Kidney glomerular epithelial cell (primary cell): ENCODE measurements at places on chromosomes 6 and 20.

GRCh38 chr6:154822947-154823558, 89.8 kb downstream of the SCAF8 start:
- DNase-seq, result no peak

DNA sequence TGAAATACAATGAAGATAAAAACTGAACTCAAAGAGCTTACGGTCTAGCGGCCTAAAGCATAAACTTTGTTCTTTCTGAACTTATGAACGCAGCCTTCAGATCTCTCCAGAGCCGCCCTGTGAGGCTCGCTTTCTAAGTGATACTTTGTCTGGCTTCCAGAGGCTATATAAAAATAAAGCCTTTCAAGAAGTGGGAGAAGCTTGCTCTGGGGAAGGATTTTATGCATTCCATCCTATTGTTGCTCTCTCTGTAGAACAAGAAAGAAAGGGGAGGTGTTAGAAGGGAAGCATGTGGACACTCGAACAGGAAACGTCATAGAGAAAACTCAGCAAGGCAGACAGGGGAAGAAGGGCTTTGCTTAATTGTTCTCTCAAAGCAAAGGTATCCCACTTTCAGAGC, 77.0 kb downstream of the TBX18 start:
- DNase-seq, result no peak

- peak; percentile 13 for DNase-seq
These were observed 6.5 kb downstream of the RPS6KA2 start for GRCh38 chr6:166620478-166621113.

DNA sequence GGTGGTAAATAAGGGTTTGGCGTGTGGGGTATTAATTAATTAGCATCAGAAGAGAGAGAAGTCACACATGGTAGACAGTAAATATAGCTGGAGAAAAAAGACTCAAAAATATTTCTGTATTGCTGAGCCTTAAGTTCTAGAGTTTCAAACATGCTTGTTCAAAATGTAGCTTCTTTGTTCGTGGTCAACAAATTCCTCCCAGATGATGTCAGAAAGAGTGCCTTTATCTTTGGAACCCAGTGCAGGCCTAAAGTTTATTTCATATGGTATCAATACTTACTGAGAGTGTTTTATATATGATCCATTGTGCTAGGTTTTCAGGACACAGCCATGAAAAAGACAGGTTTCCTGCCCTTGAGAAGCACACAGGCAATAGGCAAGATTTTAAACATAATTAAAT, 18.3 kb downstream of the MARCKS start:
- peak; percentile 45 for DNase-seq

GRCh38 chr20:51061418-51062045, 38.6 kb upstream of the KCNG1 start:
- no peak for DNase-seq

DNA sequence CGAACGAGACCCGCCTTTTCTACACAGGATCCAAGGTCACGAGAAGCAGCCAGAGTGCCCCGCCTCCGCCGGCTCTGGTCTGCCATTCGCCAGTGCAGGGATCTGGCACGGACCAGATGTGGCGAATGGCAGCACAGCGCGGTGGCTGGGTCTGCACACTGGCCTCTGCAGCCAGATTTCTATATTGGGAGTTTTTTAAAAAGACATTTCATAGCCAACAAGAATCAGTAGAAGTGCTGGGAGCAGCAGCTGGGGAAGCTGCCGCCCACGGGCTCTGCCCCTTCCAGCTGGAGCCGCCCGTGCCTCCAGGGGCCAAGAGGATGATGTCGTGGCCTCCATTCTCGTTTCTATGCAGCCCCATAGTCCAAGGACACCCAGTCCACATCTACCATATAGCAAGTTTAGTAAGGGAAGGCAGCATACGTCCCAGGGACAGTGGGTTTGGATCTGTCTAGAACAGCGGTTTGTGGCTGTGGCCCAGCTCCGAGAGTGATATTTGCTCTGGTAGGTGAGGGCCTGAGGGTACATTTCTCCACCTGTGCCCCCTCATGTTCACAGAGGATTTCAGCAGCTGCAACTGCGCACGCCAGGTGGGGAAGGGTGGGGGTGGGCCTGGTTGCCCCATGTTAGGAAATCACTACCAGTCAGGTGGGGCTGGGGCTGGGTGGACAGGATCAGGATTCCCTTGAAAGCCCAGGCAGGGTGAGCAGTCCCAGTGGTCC, 333.7 kb downstream of the ZFAND3 start:
- DNase-seq, result no peak

GRCh38 chr20:35583636-35584560, 31.7 kb upstream of the SPAG4 start:
- DNase-seq, result no peak

GRCh38 chr6:776528-776931, 83.6 kb upstream of the EXOC2 start:
- no peak for DNase-seq

GRCh38 chr6:167574431-167575151, 249.7 kb downstream of the TTLL2 start:
- DNase-seq, result peak; percentile 35

- no peak for DNase-seq
These were observed 102.8 kb upstream of the PRSS16 start for GRCh38 chr6:27144740-27145079.

GRCh38 chr6:159094444-159095252, 49.9 kb upstream of the TAGAP start:
- no peak for DNase-seq

DNA sequence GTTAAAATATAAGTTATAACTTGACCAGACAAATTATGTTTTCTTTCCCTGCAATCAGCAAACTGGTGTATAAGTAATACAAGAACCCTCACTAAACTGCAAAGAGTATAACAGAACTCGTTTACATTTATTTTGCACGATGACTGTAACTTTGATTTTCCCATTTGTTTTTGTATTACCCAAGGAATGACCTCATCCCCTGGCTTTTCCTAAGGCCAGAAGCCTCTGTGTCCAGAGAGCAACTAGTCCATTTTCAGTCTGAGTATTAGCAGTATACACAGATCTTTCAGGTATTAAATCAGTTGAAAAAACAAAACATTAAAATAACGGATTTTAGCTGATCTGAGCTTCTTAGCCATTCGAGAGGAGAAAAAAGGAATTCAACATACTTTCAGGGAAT, 17.2 kb downstream of the COL19A1 start:
- no peak for DNase-seq

DNA sequence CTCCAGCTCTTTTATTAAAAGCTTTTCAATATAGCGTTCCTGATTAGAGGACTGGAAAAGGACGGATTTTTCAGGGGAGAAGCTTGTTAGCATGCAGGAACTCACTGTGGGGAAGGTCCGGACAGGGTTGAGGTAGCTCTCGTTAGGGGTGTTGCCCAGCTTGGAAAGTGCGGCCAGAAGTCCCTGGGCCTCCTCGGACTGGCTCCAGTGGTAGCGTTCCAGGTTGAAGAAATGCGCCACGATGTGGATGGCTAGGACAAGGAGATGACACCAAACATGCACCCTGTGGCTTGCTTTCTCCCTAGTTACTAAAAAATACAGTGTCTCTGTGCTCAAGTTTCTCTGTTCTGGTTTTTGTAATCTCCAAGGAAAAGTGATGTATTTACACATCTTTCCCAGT, 12.5 kb downstream of the NOX3 start:
- no peak for DNase-seq

DNA sequence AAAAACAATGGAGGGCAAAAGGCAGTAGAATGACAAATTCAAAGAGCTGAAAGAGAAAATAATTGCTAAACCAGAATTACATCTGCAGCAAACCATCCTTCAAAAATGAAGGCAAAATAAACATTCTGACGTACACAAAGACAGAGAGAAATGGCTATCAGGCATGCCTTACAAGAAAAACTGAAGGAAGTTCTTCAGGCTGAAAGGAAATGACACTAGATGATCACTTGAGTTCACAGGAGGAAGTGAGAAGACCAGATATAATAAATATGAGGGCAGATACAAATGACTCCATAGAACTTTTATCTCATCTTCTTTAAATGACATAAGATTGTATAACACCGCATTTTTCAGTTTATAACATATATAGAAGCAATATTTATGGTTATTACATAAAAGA, 30.0 kb downstream of the DZANK1 start:
- no peak for DNase-seq

DNA sequence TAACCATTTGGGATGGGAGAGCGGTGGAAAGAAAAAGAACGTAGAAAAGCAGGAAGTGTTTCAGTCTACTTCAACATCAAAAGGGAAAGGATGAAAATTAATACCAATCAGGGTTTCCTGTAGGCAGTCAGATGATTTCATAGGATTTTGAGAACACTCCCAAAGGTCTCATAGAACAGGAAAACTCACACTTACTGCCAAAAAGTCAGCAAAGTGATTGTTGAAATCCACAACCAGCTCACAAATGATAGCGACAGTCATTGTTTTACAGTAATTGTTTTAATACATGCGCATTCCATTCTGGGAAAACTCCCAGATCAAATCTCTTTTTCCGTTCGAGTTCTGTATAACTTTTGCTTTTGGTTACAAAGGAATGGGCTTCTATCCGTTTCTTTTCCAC, 5.3 kb upstream of the CNKSR3 start:
- no peak for DNase-seq
